ENCODE measurements at places on chromosomes 5 and 9.

GRCh38 chr5:123012321-123012720 lies 24.2 kb downstream of the PPIC start:
- no peak for DNase-seq

DNA sequence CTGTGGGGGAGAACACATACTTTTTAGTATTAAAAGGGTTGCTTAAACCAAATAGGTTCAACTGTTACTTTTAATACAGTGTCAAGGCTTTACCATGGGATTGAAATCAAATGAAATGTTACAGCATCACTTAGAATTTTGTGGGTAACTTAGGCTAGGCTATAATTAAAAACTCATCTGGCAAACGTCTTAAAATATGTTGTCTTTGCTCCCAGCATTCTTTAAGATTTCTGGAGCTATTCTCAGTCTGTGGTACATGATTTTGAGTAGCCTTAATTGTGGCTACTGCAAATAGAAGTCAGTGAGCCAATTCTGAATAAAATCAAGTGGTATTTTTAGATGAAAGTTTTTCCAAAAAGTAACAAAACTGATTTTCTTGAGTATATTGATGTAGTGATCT lies 30.7 kb downstream of the UHRF2 start:
- no peak for DNase-seq

- no peak for DNase-seq
These were observed 21.7 kb downstream of the SKIC3 start for GRCh38 chr5:95533106-95533505.

GRCh38 chr9:130868230-130868629 lies 28.4 kb downstream of the QRFP start:
- no peak for DNase-seq

All from KG1 (cell line).